Naive B cell (primary cell): ENCODE measurements at places on chromosomes 6 and 20.

DNA sequence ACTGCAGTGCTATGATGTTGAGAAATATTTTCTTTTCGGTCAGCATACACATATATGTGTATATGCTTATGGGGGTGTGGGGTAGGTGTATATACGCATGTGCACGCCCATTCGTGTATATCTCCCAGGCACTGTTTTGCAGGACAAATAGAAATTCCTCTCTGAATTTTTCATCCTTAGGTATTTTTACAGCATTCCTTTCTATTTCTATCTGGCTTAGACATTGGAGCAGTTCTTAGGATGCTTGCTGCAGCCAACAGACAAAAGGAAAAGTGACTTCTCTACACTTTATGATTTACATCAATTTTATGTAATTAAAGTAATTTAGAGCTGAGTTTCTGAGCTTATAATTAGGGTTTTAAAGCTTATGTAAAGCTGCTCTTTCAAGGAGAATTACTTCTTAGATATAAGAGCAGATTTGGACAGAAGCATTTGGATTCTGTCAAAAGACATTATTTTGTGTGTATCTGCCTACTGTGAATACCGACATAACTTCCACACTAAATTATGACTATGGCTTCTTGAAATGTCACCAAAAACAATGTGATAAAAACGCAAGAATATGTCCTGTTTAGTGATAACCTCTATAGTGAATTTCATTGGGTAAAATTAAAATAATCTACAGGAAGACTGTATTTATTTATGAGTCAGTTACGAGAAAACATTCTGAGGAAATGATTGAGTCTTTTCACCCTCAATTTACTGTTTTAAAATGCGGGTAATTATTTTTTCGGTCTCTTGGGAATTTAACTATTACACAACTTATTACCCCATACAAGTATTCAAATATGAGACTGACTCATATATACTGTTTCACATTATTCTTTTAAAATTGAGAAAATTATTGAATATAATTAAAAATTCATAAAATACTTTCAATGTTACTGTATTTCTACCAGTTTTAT lies 21.3 kb upstream of the CEP43 start:
- DNase-seq, result no peak

GRCh38 chr20:11443382-11444119 lies 474.1 kb upstream of the BTBD3 start:
- no peak for DNase-seq

DNA sequence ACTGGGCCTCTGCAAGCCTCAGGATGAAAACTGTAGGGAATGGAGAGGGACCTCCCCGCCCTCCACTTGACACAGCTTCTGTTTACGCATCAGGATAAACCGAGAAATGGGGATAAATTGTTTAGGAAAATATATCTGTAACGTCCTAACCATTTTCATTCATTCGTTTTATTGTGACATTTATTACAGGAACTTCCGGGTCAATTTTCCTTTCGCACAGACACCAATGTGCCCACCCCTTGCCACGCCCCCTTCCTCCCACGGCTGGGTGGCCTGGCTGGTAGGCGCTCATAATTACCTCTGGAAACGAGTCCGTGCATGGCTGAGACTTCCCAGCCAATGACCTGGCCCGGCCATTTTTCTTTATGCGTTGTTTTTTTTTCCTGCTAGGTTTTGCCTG lies 96.1 kb downstream of the BMP7 start:
- no peak for DNase-seq

DNA sequence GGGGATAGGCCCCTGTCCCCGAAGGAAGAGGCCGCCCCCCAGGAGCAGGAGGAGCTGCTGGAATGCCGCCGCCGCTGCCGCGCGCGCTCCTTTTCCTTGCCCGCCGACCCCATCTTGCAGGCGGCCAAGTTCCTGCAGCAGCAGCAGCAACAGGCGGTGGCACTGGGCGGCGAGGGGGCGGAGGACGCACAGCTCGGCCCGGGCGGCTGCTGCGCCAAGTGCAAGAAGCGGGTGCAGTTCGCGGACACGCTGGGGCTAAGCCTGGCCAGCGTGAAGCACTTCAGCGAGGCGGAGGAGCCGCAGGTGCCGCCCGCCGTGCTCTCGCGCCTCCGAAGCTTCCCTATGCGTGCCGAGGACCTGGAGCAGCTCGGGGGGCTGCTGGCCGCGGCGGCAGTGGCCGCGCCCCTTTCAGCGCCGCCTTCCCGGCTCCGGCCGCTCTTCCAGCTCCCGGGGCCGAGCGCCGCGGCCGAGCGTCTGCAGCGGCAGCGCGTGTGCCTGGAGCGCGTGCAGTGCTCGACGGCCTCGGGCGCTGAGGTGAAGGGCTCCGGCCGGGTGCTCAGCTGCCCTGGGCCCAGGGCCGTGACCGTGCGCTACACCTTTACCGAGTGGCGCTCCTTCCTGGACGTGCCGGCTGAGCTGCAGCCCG lies 630 bp downstream of the PPP1R3G start:
- DNase-seq, result no peak

DNA sequence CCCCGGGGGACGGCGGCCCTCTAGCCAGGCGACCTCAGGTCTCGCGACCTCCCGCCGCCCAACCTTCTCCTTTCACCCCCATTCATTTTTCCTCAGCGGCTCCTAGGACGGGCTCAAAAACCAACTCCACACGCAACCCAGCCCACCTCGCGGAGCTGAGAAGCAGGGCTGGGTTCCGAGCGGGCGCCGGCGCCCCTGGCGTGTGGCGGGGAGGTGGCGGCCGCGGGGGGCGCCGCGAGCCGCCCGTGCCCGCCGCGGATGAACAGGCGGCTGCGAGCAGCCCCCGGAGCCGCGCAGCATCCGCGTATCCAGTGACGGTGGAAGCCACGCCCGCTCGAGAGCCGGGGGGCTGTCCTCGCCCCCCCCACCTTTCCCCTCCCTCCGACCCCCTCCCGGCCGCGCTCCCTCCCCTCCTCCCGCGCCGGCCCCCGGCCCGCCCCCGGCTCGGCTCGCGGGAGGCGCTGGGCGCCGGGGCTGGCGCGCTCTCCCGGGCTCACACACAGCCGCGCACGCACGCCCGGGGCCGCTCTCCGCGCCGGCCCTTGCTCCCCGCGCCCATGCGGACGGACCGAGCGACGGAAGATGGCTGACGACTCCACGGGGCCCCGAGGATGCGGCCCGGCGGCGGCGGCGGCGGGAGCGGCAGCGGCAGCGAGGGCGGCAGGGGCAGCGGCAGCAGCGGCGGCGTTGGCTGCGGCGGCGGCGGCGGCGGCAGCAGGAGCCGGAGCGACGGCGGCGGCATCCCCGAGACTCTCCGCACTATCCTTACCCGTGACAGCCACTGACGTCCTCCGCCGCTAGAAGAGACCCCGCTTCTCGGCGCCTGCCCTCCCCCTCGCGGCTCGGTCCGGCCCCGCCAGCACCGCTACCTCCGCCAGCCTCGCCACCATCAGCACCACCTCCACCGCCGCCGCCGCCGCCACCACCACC lies at the start of gene SOBP:
Gene SOBP (plus strand): TSS at position 482 of the 930 bp plus-strand sequence. CDS start 500 bp downstream, outside the sequence.
- DNase-seq, result peak; percentile 46
